ENCODE measurements at places on chromosomes 2 and 18.

DNA sequence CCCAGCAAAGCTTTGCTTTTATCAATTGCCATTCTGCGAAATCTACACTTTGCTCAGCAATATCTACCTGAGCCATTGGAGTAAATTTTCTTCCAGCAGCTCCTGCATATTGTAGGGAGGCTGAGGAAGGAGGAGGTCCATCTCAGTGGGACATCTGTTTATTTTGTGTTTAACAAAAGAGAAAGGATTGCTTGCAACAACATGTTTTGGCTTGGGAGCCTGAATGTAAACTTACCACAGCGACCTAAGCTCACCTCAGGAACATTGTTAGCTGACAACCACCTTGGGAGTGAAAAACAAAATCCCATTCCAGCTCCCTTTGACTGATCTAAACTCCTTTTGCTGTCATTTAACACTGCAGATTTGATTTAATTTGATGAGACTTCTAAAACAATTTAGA, 356.1 kb downstream of the SS18 start:
- no peak for DNase-seq

DNA sequence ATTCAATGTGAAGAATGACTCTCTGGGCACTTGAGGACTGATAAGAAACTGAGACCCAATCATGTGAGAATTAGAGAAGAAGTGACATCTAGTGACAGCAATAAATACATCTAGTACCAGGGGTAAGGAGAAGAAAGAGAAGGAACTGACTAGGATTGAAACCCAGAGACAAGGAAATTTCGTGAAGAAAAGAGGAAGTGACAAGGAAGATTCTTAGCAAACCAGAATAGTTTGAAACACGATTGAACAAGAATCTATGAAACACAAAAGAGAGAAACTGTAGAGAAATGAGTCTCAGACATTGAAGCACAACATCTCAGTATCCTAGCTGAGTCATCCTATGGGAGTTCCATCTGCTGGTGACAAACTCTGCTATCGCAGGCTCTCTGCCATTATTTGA, 571.9 kb upstream of the PKDCC start:
- no peak for DNase-seq

DNA sequence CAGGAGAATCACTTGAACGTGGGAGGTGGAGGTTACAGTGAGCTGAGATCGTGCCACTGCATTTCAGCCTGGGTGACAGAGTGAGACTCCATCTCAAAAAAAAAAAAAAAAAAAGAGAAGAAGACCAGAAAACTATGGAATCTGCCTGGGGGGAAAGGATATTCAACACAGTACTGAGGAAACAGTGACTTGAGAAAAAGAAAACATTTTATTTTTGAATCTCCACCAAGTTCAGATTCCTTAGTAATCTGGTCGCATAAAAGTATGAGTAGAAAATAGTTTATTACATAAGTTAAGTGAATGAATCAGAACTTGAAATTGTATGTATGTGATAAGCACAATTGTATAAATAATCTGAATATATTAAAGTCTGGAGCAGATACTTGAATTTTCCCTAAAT, 13.0 kb upstream of the HAT1 start:
- no peak for DNase-seq

- no peak for DNase-seq
Measured at GRCh38 chr18:35041815-35042387, 688 bp downstream of the MAPRE2 start.

DNA sequence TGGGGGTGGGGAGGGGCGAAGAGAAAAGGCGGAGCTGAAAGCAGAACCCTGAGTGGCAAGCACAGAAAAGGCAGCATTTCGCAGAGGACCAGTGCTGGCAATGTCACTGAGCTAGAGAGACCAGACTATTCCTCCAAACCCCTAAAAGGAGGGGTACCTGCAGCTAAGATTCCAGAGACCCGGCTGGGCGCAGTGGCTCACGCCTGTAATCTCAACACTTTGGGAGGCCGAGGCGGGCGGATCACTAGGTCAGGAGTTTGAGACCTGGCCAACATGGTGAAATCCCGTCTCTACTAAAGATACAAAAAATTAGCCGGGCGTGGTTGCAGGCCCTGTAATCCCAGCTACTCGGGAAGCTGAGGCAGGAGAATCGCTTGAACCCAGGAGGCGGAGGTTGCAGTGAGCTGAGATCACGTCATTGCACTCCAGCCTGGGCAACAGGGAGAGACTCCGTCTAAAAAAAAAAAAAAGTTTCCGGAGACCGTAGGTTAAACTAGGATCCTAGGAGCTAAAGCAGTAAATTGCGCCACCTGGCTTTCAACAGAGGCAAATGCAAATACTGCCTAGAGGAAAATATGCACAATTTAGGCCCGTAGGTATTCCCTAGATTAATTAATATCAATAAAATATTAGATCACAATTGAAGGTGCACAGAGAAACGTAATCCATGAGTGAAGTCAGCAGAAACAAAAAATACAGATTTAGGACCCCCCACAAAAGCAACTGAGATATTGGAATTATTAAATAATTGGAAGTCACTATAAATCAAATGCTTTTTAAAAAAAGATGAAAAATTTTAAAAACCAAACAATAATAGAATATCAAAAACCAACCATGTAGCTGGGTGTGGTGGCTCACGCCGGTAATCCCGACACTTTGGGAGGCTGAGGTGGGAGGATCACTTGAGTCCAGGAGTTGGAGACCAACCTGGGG, 4.9 kb downstream of the UCN start:
- no peak for DNase-seq

DNA sequence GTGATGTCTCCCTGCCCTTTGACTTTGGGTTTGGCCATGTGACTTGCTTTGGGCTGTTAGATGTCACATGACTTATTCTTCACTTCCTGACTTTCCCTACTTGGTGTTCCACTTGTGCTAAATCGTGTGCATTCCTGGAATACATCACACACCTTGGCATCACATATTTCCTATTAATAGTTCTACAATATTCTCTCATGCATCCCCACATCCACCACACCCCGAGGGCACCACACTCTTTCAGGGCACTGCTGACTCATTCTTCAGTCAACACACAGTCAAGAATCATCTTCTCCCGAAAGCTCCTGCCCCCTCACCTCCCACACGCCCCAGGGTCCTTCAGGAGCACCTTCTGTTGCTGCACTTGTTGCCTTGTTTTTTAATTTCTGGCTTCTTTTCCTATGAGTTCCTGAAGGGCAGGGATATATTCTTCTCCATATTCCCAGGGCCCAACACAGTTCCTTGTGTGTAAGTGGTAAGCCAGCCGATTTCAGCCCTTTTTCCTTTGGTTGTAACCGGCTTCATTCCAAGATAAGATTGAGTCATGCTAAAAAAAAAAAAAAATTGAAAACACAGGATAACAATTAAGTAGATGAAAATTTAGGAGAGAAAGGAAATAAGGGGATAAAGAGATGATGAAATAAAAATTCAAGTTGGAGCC, 341.4 kb downstream of the SLC4A3 start:
- no peak for DNase-seq

GRCh38 chr18:79486356-79487182, 90.8 kb downstream of the NFATC1 start:
- DNase-seq, result no peak

- no peak for DNase-seq
Measured at GRCh38 chr2:239927424-239927981, 97.6 kb downstream of the NDUFA10 start.
